ENCODE measurements at places on chromosomes 12 and 14.
A peak's percentile ranks its signal among the peaks of the same experiment; 100 is the strongest.

- DNase-seq = peak; percentile 89
Observed at GRCh38 chr14:91009501-91010152, 50.8 kb downstream of the RPS6KA5 start.

- no peak for DNase-seq
Observed at GRCh38 chr12:130424858-130425697, 87.4 kb downstream of the PIWIL1 start.

GRCh38 chr14:106141242-106142220, 615.1 kb downstream of the TMEM121 start:
- no peak for DNase-seq

- no peak for DNase-seq
Observed at GRCh38 chr12:122847921-122848421, 12.7 kb downstream of the HIP1R start.

Measured in OCI-M1 (cell line).